KBM-7 (cell line): ENCODE measurements at places on chromosomes 1 and 21.
A peak's percentile ranks its signal among the peaks of the same experiment; 100 is the strongest.

DNA sequence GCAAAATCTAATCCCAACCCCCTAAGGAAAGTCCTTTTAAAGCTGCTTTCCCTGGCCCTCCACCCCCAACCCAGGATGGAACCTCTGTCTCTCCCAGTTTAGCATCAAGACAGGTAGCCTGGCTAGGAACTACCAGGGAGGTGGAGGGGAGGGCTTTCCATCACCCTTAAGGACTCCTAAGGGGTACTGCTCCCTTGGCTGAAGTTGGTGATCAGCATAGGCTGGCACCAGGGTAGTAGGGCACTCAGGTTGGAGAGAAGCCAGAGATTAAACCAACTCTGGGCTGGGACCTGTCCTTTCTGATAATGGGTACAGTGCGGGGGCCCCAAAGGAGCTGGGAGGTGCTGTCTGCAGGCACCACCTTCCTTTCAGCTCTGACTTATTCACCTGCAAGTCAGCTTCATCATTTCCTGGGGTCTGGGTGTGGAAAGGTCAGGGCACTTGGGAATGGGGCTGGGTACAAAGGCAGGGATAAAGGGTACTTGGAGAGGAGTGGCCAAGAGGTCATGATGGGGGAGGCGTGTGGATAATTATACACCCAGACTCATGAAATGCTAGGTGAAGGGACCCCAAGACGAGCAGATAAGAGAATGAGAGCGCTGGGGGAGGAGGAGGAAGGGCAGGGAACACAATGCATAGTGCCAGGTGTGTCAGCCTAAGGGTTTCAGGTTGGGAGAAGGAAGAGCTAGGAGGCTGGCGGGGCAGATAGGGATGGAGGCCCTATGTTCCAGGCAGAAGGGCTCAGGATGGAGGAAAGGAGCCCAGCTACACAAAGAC is 1.2 kb downstream of the ARHGEF2 start:
- peak; percentile 30 for DNase-seq

- no peak for DNase-seq
Measured at GRCh38 chr1:34740161-34740868, 14.5 kb upstream of the GJB5 start.

GRCh38 chr1:228781161-228781808 is 46.0 kb downstream of the RHOU start:
- no peak for DNase-seq

DNA sequence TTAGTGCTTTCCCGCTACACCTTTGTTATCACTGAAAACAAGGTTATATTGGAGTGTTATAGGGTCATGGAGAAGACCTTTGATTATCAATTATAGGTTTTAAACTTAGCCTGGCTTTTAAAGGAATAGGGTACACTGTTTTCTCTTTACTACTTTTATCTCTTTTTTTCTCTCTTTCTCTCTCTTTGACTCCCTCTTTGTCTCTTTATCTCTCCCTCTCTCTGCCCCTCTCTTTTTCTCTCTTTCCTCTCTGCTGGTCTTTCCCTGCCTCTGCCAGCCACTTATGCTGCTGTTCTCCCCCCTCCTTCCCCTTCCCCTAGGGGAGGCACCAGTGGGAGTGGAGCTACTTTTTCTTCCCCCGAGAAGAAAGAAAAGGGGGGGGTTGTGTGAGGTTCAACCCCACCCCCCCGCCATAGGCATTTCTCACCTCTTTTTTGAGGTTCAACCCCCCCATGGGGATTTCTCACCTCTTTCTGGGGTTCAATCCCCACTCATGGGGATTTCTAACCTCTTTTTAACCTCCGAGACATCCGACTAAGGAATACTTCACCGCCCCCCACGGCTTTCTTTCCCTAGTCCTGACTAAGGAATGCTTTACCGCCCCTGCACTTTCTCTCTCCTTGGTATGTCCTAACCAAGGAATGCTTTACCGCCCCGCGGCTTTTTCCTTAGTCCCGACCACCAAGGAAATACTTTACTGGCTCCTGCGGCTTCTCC is 17.2 kb upstream of the ZBTB8B start:
- no peak for DNase-seq

DNA sequence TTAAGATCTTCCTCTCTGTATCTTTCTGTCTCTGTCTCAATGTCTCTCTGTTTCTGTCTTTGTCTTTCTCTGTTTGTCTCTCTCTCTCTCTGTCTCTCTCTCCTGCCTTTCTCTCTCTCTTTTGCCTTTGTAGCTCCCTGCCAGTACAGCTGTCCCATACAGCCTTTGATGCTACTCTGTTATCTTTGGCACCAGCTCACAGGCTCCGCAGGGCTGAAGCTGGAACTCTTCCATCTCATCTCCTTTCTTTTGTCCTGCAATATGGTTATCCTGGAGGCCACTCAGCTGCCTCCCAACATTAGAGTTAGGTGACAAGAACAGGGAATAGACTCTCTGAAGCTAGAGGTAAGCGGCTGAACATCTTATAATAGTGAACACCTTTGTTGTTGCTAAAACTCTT is 354.3 kb upstream of the NEGR1 start:
- no peak for DNase-seq

GRCh38 chr1:45974541-45975269 is 157.7 kb downstream of the PIK3R3 start:
- DNase-seq = no peak

DNA sequence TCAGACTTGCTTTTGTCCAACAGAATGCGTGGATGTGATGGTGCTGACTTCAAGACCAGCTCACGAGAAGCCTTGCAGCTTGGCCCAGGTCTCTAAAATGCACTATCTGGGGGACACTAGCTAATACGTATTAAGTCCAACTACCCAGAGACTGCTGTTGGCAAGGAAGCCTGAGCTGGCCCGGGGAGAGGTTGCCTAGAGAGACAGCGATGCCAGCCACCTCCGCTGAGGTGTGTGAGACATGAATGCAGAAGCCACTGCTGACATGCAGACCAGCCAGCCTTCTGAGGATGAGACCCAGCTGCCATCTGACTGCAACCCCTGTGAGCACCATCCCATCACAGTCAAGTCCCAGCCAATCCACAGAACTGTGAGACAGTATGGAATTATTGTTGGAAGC is 32.5 kb downstream of the THAP3 start:
- no peak for DNase-seq

DNA sequence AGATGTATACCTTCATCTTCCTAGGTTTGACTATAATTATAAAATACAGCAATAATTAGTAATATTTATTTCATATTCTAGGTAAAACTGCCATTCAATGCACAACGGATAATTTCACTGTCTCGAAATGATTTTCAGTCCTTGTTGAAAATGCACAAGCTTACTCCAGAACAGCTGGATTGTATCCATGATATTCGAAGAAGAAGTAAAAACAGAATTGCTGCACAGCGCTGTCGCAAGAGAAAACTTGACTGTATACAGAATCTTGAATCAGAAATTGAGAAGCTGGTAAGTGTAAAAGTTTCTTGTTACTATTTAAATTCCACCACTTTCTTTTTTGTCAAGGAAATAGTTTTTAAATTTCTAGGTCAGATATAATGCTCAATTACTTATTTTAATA is 30.7 kb downstream of the BACH1 start:
- DNase-seq = no peak

DNA sequence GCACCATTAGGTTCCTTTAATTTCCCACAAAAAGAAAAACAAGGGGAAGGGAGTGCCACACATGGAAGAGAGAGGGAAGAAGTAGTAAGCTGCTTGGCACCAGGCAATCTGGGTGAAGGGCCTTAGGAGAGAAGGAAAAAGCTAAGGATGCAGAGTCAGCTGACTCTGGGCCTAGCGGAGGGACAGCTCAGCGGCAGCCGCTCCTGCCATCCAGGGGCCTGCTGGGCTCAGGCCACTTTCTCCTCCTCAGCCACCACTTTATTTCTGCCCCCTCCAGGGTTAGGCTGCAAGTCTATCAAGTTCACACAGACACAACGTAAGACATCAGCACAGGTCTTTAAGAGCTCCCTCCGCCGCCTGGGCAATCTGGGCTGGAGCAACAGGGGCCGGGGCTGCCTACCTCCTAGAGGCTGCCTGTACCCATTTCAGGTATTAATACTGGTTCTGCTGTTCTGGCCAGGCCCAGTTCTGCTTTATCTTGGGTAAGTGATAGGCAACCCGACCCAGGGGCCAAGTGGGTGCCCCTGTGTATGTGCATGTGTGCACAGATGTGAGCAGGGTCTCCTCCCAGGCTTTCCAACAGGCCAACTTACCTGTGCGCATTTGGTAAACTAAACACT is 53.6 kb downstream of the SLC45A1 start:
- no peak for DNase-seq

DNA sequence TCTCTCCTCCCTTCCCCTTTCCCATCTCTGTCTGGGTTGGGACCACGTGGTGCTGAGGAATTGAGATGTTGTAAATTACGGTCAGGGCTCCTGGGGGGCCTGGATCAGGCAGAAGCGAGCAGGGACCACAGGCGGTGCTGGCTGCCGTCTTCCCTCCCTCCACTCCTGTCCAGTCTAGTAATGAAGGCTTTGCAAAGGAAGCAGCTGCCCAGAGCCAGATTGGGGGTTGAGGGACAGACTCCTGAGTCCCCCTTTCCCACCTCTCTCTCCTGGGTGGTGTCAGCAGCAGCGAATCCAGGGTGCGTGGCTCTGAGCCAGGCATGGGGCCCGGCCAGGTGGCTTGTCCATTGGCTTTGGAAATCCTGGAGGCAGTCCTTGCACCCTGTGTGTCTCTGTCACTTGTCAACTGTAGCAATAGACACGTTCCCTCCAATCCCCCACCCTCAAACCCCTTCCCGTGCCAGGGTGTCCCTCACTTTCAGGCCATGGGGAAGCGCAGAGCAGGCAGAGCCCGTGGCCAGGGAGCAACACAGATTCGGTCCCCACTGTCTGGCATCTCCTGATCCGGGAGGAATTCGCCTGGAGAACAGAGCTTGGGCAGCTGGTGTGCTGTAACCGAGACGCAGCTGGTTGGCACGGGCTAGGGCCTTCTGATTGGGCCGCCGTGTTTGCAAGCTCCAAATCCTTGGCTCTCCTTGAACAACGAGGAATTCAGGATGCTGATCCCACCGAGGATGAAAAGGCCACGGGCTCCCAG is 64.8 kb upstream of the WNT4 start:
- no peak for DNase-seq

- DNase-seq = no peak
Measured at GRCh38 chr21:29218749-29219148, 80.0 kb upstream of the BACH1 start.

GRCh38 chr1:188343914-188344313 is 1515.2 kb downstream of the PLA2G4A start:
- DNase-seq = no peak

- peak; percentile 72 for DNase-seq
Measured at GRCh38 chr1:36161641-36162531, 5.9 kb downstream of the MAP7D1 start.

DNA sequence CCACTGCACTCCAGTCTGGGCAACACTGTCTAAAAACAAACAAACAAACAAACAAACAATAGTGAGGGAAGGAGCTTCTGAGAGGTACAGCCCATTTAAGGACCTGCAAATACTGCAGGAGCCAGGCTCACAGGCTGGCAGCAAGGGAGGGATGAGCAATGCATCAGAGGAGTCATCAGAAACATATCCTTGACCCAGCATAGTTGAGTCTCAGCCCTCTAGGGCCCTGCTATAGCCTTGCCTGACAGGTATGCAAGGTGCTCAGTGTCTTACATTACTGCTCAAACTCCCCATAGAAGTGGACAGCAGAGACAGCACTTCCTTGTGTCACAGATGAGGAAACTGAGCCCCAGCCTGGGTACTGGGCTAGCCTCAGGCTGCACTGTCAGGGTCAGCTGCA is 7.3 kb upstream of the TTC4 start:
- DNase-seq = no peak

GRCh38 chr1:183040547-183040971 is 17.3 kb downstream of the LAMC1 start:
- no peak for DNase-seq

DNA sequence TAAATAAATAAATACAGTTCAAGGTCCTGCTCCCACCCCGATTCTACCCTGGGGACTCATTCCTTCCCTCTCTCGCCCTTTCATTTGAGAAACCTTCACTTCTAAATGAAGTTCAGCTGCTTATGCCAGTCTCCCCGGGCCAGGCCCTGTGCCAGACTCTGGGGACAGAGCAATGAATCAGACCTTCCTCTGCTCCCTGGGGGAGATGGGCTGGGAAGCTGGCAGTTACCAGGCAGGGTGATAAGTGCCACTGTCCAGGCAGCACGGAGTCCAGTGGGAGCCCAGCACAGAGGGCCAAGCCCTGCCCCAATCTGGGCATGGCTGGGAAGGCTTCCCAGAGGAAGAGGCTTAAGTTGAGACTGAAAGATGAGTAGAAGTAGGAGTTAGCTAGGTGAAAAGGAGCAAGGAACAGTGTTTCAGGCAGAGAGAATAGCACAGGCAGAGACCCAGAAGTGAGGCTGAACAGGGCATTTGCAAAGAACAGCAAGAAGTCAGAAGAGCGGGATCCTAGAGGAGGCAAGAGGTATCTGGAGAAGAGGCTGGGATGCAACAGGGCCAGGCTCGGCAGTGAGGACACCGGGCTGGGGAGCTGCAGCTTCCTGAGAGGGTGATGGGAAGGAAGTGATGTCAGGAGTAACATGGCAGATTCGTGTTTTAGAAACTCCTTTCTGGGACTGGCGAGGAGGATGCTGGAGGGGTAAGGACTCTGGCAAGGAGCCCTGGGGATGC is 13.5 kb downstream of the KCNQ4 start:
- no peak for DNase-seq

GRCh38 chr1:30880678-30881318 is 27.8 kb downstream of the SDC3 start:
- no peak for DNase-seq

DNA sequence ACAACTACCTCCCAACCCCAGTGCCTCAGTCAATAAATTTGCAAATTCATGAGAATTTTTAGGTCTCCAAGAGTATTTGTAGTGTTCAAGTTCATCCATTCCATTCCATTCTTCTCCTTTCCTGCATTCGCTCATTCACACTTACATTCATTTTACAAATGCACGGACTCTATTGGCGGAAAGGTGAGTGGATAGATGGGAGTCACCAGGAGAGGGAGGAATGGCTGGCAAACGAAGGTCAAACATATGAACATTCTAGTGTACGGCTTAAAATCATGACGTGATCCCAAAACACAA is 2.5 kb downstream of the LORICRIN start:
- DNase-seq = no peak

- peak; percentile 92 for DNase-seq
Measured at GRCh38 chr21:25501996-25502665, 105.2 kb downstream of the MRPL39 start.

- peak; percentile 42 for DNase-seq
Measured at GRCh38 chr1:25117233-25117823, 115.0 kb downstream of the SYF2 start.
